ENCODE measurements at places on chromosomes 12 and 14. TPM values are rescaled to one million over a fixed set of nuclear protein-coding genes. Genes with fewer than 3 reads are reported as not detected.

TMEM30B gene
- 1.7 TPM for total RNA-seq

PPFIA2 gene
- total RNA-seq: not detected

GUCY2C gene
- not detected for total RNA-seq

SOAT2 gene
- total RNA-seq: 6.7 TPM

CKB gene
- total RNA-seq: 9.1 TPM

AJUBA gene
- total RNA-seq: 2.6 TPM

PRIMA1 gene
- total RNA-seq: not detected

GRCh38 chr12:46573347-46573658 lies 200.7 kb upstream of the SLC38A2 start:
- H3K27ac ChIP-seq: no peak overlapping the region
- no peaks in the 10 kb centered on the region for H3K27me3 ChIP-seq
- H3K4me3 ChIP-seq: no peak overlapping the region
- no peak for DNase-seq
- H3K36me3 ChIP-seq: peaks cover 10% of the 10 kb centered on the region

DNA sequence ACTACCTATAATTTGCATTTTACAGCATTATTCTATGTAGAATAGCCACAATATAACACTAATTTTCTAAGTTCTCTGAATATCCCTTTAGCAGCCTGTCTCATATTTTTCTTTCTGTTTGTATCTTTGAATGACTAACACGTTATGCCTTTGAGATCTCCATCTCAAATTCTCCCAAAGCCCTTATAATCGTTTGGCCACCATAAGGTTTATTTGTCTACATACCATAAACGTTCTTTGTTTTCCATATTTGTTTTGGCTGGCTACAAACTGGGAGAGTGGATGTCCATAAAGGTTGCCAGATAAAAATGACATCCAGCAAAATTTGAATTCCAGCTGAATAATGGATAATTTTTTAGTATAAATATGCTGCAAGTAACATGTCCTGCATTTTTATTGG lies 203.7 kb downstream of the STXBP6 start:
- H3K27ac ChIP-seq: no peak overlapping the region
- DNase-seq: no peak
- no peak overlapping the region for H3K4me3 ChIP-seq
- H3K4me1 ChIP-seq: no peaks in the 10 kb centered on the region
- H3K27me3 ChIP-seq: peaks cover 3% of the 10 kb centered on the region

DNA sequence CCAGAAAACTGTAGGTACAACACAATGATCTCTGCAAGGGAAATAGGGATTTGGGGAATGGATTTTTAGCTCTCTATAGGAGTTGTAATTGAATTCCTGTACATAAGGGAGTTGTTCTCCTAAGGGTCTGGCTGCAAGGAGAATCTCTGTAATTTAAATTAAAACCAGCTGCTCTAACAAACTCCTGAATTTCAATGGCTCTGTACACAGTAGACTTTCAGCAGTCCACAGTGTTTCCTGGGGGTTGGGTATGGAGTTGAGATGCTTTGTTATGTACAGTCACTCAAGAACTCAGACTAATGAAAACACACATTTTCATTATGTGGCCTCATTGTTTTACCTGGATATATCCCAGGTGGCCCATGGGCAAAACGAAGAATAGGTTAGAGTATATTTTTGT lies 93.2 kb downstream of the NAV3 start:
- no peak for DNase-seq
- no peaks in the 10 kb centered on the region for H3K27me3 ChIP-seq
- H3K27ac ChIP-seq: no peak overlapping the region
- no peak overlapping the region for H3K4me3 ChIP-seq
- H3K4me1 ChIP-seq: no peaks in the 10 kb centered on the region
- H3K36me3 ChIP-seq: no peaks in the 10 kb centered on the region

DNA sequence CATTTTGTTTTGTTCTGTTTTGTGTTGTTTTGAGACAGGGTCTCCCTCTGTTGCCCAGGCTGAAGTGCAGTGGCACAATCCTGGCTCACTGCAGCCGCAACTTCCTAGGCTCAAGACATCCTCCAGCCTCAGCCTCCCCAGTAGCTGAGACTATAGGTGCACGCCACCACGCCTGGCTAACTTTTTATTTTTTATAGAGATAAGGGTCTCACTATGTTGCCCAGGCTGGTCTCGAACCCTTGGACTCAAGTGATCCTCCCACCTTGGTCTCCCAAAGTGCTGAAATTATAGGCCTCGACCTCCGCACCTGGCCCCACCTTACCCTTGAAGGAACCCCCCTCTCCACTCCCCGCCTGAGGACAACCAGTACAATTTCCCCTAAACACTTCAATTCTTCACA lies 7.5 kb upstream of the IFT81 start:
- no peaks in the 10 kb centered on the region for H3K4me1 ChIP-seq
- no peak overlapping the region for H3K27ac ChIP-seq
- no peak for DNase-seq
- no peak overlapping the region for H3K4me3 ChIP-seq

DNA sequence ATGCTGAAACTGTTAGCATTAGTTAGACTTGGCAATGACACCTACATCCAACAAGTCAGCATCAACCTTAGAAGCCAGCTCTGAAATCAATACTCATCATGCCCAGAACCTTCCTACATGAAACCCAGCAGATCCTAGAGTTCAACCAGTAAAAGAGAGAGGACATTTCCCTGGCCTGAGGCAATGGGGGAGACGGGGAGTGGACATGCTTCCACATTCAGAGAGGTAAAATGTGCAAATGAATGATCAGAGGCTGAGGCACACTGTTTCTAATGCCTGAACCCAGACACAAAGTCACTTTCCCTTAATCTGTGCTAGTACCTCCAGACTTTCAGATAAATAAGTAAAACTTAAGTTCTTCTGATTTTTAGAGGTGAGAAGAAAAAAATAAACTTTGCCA lies 34.5 kb downstream of the ERO1A start:
- H3K36me3 ChIP-seq: peaks cover 40% of the 10 kb centered on the region
- H3K27me3 ChIP-seq: no peaks in the 10 kb centered on the region
- H3K27ac ChIP-seq: no peak overlapping the region
- H3K4me3 ChIP-seq: no peak overlapping the region
- DNase-seq: no peak

- H3K36me3 ChIP-seq: no peaks in the 10 kb centered on the region
- H3K4me3 ChIP-seq: no peak overlapping the region
- H3K27me3 ChIP-seq: no peaks in the 10 kb centered on the region
Measured at GRCh38 chr14:27528328-27528727, 930.5 kb upstream of the NOVA1 start.

- H3K27me3 ChIP-seq: no peaks in the 10 kb centered on the region
- H3K4me1 ChIP-seq: no peaks in the 10 kb centered on the region
- no peak for DNase-seq
- H3K27ac ChIP-seq: no peak overlapping the region
- H3K4me3 ChIP-seq: no peak overlapping the region
Measured at GRCh38 chr12:79643821-79644220, 46.9 kb downstream of the PAWR start.

GRCh38 chr14:33836203-33836899 lies 114.5 kb downstream of the EGLN3 start:
- no peak overlapping the region for H3K27ac ChIP-seq
- H3K27me3 ChIP-seq: no peaks in the 10 kb centered on the region
- H3K4me3 ChIP-seq: no peak overlapping the region
- H3K36me3 ChIP-seq: no peaks in the 10 kb centered on the region
- no peak for DNase-seq

GRCh38 chr12:77349689-77350370 lies 284.5 kb upstream of the E2F7 start:
- H3K27ac ChIP-seq: no peak overlapping the region
- no peak overlapping the region for H3K4me3 ChIP-seq
- no peaks in the 10 kb centered on the region for H3K27me3 ChIP-seq
- DNase-seq: no peak
- no peaks in the 10 kb centered on the region for H3K4me1 ChIP-seq

- peaks cover 32% of the 10 kb centered on the region for H3K27me3 ChIP-seq
- no peaks in the 10 kb centered on the region for H3K36me3 ChIP-seq
- DNase-seq: no peak
- H3K4me1 ChIP-seq: no peaks in the 10 kb centered on the region
- H3K4me3 ChIP-seq: no peak overlapping the region
Measured at GRCh38 chr12:15782667-15783066, 6.5 kb downstream of the EPS8 start.

All from activated CD8-positive, alpha-beta T cell treated with anti-CD3 and anti-CD28 coated beads for 36 hours (primary cell).